Activated CD4-positive, alpha-beta T cell treated with anti-CD3 and anti-CD28 coated beads, Interleukin-2, amount 50 U/mL, for 24 hours (primary cell): ENCODE measurements at places on chromosomes 7 and 10.

GRCh38 chr10:69904533-69904932, 102.8 kb downstream of the COL13A1 start:
- no peak for DNase-seq

DNA sequence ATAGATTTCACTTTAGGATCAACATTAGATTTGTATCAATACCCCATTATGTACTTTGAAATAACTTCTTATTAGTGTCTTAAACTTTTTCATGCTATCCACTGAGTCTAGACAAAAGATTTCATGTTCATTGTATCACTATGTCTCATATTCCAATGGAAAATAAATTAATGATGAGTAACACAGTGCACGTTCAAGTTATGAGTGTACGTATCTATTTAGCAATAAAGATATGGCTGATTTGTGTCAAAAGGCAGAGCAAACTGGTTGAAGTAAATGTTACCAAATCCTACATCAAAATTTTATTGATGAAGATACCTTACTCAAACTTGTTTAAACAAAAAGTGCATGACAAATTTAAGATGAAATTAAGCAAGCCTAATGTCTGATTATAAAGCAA, 102.4 kb downstream of the SEMA3E start:
- no peak for DNase-seq

- DNase-seq: no peak
These were observed 669.4 kb downstream of the PARD3 start for GRCh38 chr10:34145715-34146114.

GRCh38 chr10:124353896-124354295, 64.8 kb downstream of the OAT start:
- no peak for DNase-seq

- DNase-seq: no peak
These were observed 11.7 kb downstream of the NUDT1 start for GRCh38 chr7:2253525-2254244.

- DNase-seq: no peak
These were observed 26.7 kb downstream of the ERCC6 start for GRCh38 chr10:49512121-49512809.

DNA sequence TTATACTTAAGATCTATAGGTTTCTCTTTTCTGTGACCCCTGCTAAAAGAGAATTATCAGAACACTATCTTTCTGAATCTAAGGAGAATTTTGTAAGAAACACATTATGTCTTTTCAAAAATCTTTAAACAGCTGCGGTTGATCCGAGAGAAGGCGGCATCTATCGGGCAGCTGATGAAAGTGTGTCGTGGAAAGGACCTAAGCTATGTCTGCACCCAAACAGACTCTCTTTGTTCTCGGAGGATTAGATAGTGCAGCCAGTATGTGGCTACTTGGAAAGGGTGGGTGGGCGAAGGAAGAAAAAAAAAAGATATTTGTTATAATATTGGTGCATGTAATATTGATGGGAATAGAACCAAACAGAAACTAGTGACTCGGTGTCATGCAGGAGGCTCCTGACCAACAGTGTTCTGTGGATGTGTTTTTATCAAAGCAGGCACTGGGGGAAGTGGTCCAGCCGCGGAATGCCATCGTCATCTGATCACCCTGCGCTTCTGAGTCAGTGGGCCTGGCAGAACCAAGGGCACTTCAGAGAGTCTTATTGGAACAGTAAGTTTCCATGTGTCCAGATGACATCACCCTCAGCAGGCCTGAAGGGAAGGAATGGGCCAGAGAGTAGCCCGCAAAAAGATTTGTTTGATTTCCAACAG, 509.7 kb upstream of the AKR1E2 start:
- DNase-seq: no peak
